Left lung (tissue), 14 donors: ENCODE measurements at places on chromosomes 3 and 15.

- no peak for DNase-seq
Observed at GRCh38 chr15:48423896-48424475, 92.8 kb downstream of the DUT start.

DNA sequence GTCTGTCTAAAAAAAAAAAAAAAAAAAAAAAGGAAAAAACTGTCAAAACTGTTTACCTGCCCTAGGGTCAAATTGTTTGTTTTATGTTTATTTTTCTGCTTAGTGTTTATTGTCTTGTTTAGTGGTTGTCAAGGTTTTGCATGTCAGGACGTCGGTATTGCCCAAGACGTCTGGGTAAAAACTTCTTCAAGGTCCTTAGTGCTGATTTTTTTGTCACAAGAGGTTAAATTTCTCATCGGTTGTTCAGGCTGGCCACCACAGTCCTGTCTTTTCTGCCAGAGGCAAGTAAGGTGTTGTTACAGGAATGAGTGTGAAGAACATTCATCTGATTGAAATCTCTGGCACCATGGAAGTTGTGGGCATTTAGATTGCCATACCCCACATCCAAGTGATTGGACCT lies 7.0 kb downstream of the DET1 start:
- DNase-seq: no peak

DNA sequence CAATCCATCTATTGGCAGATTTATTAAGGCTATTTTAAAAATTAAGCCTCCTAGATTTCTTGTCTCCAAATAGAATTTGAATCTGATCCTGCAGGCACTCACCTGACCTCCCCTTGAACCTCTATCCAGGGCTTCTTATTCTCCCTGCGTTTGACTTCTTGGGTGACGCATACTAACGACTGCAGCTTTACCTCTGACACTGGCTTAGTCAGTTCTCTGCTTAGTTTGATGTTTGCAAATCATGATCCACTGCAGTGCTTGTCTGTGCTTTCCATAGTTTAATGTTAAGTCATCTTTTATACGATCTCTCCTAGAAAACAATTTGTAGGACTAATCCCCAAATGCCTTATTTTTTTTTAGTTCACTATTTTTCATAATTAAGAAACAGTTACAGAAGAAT lies 233.1 kb downstream of the ROBO1 start:
- DNase-seq: no peak

- DNase-seq: no peak
Observed at GRCh38 chr15:86021281-86022264, 58.1 kb upstream of the AGBL1 start.

GRCh38 chr15:45448066-45448915 lies 69.9 kb upstream of the GATM start:
- DNase-seq: no peak

GRCh38 chr3:50605901-50606326 lies 5.7 kb downstream of the CISH start:
- DNase-seq: no peak

GRCh38 chr3:59607656-59608055 lies 557.8 kb upstream of the CFAP20DC start:
- DNase-seq: no peak

- no peak for DNase-seq
Observed at GRCh38 chr15:70589728-70590127, 173.6 kb downstream of the UACA start.

DNA sequence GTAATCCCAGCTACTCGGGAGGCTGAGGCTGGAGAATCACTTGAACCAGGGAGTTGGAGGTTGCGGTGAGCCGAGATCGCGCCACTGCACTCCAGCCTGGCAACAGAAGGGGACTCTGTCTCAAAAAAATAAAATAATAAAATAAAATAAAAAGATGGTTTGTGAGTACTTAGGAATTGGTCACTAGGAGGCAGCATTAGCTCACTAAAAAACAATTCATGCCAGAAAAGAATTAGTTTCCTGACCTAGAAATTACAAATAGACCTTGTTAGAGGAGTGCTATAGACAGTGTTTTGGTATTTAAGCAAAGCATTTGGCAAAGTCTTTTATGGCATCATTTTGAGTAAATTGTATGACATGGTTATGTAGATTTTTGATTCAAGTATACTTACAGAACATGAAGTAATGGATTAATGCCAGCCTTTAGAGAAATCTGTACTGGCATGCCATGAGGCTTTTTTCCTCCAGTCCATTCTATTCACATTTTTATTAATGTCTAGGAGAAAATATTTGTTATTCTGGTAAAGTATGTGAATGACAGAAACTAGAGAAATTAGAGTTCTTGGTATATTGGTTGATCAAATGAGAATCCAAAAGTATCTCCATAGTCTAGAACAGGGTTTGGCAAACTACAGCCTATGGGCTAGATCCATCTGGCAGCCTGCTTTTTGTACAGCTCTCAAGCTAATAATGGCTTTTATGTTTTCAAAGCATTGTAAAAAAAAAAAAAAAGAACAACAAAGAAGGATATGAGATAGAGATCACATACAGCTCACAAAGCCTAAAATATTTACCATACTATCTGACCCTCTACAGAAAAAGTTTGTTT lies 81.6 kb downstream of the LRRC49 start:
- no peak for DNase-seq

GRCh38 chr3:111392894-111393398 lies 149.1 kb upstream of the CD96 start:
- DNase-seq: no peak

DNA sequence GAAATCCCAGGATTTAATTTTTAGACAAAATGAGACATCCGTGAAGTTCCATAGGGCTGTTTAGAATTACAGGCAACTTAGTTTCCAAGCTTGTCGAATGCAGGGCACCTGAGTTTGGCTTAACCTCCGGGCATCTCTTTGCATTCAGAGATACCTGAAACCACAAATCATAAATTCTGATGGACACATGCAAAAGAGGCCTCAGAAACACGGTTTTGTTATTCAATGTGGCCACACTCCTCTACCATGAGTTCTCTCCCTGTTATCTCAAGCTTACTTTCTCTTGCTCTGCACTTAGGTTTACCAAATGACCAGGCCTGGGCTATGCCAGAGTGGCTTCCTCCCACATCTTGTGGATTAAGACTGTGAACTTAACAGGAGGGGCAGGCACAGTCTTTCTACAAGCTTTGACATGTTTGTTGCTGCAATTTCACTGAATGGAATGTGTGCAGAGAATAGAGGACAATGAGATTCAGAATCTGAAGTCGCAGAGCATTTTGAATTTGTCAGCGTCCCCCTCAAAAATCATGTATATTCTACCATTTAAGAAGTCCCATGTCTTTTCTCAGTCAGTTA lies 137.7 kb downstream of the TPRG1 start:
- no peak for DNase-seq

DNA sequence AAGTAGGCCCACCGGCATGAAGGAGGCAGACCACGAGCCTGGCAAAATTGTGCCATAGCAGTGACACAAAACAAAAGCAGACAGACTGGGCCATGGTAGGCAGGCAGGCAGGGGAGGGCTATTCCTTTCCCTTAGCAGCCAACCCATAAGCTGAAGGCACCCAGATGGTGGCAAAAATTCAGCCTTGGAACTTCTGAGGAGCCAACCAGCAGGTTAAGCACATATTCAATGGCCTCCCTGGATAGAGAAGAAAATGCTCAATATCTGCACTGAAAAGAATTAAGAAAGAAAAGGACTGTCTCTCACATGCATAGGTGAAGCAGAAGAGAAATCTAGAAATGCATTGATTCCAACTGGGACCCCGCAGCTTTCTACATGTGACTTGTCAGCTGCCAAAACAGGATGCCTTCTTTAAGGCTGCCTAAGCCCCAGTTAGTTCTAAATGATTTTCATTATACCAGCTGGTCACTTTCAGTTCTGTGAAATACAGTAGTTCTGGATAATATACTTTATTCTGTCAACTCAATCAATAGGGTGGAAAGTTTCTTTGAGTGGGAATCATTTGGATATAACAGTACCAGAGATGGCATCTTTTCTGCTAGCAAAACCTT lies 2.7 kb downstream of the PRICKLE2 start:
- no peak for DNase-seq

DNA sequence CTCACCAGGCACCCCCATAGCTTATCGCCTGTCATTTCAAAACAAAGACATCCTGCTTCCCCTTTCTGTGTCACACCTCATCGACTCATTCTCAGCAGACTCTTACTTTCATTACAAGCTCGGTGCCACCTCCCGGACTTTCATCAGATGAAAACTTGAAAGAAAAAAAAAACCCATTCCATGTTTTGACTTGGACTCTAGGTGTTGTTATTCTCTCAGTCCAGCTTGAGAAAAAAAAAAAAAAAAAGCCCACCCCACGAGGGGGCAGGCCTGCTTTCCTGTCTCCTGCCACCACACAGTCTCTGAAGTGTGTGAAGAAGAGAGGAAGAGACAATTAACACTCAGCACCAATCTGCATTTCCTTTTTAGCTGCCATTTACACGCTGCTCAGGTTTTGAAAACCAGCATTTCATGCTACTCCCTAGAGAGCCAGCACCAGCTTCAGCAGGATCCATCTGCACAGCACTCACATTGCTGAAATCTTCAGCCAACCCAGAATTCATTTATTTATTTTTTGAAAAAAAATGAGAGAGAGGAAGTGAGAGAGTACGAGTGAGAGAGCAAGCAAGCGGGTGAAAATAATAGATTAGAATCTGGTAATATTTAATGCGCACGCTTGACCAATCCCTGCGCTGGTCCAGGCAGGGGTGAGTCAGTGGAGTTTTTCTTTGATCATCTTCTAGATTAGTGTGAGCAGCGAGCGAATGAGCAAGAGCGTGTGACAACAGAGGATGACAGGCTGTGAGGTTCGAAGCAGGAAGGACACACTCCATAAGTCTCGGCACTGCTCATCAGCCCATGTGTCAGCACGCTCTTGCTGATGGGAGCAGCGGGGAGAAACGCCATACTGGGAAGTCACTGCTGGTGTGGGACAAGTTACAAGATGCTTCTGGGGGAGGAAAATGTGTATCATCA lies 23.5 kb downstream of the ZNF80 start:
- DNase-seq: no peak

- no peak for DNase-seq
Observed at GRCh38 chr3:23686519-23686918, 119.2 kb upstream of the UBE2E1 start.
